ENCODE measurements at places on chromosomes 13 and 19.

- DNase-seq: no peak
These were observed 135.1 kb downstream of the FREM2 start for GRCh38 chr13:38821770-38822551.

- DNase-seq: peak; percentile 72
These were observed 8.4 kb downstream of the PCDH9 start for GRCh38 chr13:67221630-67222226.

GRCh38 chr19:18613589-18614234, 1.0 kb downstream of the TMEM59L start:
- DNase-seq: no peak

DNA sequence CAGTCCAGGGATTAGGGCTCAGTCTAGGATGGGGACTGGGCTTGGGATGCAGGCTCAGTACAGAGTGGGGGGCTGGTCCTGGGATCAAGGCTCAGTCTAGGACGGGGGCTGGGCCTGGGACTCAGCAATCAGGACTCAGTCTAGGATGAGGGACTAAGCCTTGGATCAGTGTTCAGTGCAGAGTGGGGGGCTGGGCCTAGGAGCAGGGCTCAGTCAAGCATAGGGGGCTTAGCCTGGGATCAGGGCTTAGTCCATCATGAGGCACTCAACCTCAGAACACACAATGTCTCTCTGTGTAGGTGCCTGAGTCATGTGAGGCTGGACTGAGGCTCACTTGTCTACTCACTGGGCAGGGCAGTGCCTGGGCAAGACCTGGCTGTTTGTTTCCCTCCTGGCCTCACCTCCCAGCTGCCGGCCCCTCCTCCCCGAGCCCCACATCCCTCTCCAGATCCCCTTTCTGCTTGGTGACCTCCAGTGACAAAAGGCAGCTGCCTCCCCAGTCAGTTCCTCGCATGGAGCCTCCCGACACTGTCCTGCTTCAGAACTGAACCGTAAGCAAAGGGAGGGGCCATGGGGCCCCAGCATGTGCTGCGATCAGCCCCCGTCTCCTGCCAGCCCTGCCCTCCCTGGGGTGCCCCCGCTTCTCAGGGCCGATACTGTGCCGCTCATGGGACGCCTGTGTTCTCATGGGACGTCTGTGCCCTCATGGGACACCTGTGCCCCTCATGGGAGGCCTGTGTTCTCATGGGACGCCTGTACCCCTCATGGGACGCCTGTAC, 6.5 kb upstream of the S1PR4 start:
- DNase-seq: no peak

- no peak for DNase-seq
These were observed 1606.3 kb upstream of the MIR17HG start for GRCh38 chr13:89740994-89741685.

- DNase-seq: no peak
These were observed 5.1 kb downstream of the CHERP start for GRCh38 chr19:16537111-16537510.

DNA sequence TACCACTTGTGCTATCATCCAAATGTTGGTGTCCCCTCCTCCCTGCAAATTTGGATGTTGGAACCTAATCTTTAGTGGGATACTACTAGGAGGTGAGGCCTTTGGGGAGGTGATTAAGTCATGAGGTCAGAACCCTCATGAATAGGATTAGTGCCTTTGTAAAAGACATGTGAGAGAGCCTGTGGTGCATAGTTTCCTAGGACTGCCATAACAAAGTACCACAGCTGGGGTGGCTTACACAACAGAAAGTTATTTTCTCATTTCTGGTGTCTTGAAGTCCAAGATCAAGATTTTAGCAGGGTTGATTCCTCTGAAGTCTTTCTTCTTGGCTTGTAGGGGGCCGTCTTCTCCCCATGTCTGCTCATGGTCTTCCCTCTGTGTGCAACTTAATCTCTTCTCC, 562.6 kb upstream of the ARGLU1 start:
- no peak for DNase-seq

DNA sequence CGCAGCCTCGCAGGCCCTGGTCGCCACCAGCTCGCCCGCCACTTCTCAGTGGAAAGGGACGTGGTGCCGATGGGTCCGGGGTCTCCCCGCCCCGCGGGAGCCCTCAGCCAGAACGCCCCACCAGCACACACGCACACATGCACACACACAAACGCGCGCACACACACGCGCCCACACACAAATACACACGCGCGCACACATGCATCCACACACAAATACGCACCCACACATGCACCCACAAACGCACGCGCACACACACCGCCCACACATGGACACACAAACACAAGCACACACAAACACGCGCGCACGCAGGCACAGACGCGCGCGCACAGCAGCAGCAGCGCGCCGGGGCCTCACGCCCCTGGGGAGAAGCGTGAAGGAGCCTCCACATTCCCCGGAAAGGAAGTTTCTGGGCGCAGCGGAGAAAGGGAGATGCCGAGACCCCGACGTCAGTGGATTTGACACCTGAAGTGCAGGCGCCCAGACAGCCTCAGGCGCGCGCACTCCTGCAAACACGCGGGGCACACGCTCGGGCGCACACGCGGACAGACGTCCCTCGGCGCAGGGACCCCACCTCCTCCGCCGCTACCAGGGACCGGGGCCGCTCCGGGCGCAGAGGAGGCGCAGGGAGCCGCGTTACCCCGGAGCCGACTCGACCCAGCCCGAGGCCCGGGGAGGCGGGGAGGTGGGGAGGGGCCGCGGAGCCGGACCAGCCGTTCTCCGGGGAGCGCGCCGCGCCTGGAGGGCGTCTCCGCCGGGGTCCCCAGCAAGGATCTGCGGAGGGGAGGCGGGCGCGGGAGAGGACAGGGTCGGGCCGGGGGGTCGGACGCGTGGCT, 622 bp downstream of the RASA3 start:
- DNase-seq: peak; percentile 40

DNA sequence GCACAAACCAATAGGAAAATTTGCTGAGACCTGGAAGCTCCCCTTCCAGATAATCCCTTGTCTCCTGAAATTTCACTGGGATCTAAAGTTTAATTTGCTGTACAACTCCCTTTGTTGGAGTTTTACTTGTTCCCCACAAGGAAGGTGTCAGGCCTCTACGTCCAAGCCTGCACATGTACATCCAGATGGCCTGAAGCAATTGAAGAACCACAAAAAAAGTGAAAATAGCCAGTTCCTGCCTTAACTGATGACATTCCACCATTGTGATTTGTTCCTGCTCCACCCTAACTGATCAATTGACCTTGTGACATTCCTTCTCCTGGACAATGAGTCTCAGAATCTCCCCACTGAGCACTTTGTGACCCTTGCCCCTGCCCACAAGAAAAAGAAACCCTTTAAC, 716.0 kb upstream of the PCDH20 start:
- DNase-seq: no peak

GRCh38 chr13:111171629-111172028, 56.5 kb downstream of the ARHGEF7 start:
- DNase-seq: no peak

- DNase-seq: peak; percentile 61
These were observed 1.1 kb downstream of the ZBTB45 start for GRCh38 chr19:58518256-58519086.

DNA sequence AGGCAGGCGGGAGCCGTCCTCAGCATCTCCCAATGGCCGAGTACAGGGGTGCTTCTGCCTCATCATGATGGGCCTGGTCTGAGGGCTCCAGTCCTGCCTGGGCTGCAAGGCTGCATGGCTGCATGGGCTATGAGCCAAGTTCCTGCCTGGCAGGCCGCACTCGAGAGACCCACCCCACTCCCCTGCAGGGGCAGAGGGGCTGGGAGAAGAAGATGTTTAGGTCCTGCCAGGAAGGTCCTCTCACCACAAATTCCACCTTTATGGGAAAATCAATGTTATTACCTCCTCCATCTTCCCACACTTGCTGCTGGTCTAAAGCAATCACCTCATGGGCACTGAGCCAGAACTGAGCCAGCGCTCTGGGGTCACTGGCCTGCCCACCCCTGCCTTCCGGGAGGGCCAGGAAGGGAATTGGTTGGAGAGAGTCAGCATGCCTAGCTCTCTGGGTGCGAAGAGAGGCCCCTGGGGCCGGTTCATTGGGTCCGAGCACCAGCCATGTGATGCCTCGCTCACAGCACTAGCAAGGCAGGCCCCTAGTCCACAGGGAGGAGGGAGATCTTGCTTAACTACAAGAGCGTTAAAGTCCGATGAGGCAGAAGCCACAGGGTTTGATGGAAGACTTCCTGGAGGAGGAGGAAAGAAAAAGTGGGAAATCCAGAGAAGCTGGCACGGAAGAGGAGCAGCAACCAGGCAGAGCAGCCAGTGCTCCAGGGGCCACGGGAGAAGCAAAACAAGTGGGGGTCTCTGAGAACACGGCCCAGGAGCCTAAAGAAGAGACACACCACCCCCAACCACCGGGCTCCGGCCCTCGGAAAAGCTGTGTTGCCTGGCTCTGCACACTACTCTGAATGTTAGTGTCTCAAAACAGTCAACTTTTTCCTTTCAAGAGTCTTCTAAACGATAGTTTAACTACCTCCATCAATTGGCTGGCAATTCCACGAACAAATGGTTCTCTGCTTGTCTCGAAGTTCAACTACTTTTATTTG, 63.1 kb downstream of the CEBPG start:
- DNase-seq: no peak

- peak; percentile 39 for DNase-seq
These were observed 63.4 kb downstream of the KCTD12 start for GRCh38 chr13:76822698-76823267.

DNA sequence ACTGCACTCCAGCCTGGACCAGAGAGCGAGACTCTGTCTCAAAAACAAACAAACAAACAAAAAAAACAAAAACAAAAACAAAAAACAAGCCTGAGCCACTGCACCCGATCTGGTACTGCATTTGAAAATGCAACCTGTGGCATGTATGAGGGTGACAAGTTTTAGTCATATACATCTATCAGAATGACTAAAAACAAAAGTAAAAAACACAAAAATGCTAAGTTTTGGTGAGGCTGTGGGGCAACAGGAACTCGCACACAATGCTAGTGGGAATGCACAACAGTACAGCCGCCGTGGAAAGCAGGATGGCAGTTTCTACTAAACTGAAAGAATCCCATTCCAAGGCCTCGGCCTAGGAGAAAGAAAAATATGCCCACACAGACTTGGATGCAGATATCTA, 7.8 kb downstream of the EBPL start:
- no peak for DNase-seq

DNA sequence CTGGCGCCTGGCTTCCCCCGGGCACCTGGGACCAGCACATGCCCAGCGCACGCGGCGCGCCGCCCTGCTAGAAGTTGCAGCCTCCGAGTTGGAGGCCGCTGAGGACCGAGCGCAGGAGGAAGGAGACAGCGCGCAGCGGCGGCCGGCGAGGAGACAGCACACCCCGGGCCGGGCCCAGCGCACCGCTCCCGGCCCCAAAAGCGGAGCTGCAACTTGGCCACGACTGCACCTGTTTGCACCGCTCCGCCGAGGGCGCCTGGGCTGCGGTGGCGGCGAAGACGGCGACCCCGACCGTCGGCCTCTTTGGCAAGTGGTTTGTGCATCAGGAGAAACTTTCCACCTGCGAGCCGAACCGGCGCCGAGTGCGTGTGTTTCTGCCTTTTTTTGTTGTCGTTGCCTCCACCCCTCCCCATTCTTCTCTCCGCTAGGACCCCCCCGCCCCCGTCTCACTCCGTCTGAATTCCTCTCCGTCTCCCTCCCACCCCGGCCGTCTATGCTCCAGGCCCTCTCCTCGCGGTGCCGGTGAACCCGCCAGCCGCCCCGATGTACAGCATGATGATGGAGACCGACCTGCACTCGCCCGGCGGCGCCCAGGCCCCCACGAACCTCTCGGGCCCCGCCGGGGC, at the start of gene SOX1:
Gene SOX1 (plus strand): TSS at position 34 of the 626 bp plus-strand sequence. CDS start 510 bp downstream, at position 544.
- no peak for DNase-seq

- DNase-seq: no peak
These were observed 1.0 kb upstream of the CRYL1 start for GRCh38 chr13:20526664-20527063.

- no peak for DNase-seq
These were observed 19.6 kb upstream of the QTRT1 start for GRCh38 chr19:10681658-10682057.

DNA sequence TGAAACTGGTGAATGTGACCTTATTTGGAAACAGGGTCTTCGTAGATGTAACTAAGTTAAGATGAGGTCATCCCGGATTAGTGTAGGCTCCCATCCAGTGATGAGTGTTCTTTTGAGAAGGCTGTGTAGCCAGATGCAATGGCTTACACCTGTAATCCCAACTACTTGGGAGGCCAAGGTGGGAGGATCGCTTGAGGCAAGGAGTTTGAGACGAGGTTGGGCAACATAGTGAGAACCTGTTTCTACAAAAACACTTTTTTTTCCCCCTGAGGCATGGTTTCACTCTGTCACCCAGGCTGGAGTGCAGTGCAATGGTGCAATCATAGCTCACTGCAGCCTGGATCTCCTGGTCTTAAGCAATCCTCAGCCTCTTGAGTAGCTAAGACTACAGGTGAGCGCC, 36.4 kb downstream of the FBN3 start:
- no peak for DNase-seq

- peak; percentile 30 for DNase-seq
These were observed 93.1 kb downstream of the GGACT start for GRCh38 chr13:100495455-100495854.

GRCh38 chr19:15144046-15144646, 36.9 kb downstream of the SYDE1 start:
- no peak for DNase-seq

- no peak for DNase-seq
These were observed 85.9 kb downstream of the MBNL2 start for GRCh38 chr13:97307882-97308624.

GRCh38 chr13:50387051-50387581, 371.9 kb downstream of the KCNRG start:
- DNase-seq: peak; percentile 62

GRCh38 chr13:71861769-71862458, 5.1 kb downstream of the DACH1 start:
- no peak for DNase-seq

- DNase-seq: no peak
These were observed 10.7 kb downstream of the PPP1R37 start for GRCh38 chr19:45103508-45104319.

DNA sequence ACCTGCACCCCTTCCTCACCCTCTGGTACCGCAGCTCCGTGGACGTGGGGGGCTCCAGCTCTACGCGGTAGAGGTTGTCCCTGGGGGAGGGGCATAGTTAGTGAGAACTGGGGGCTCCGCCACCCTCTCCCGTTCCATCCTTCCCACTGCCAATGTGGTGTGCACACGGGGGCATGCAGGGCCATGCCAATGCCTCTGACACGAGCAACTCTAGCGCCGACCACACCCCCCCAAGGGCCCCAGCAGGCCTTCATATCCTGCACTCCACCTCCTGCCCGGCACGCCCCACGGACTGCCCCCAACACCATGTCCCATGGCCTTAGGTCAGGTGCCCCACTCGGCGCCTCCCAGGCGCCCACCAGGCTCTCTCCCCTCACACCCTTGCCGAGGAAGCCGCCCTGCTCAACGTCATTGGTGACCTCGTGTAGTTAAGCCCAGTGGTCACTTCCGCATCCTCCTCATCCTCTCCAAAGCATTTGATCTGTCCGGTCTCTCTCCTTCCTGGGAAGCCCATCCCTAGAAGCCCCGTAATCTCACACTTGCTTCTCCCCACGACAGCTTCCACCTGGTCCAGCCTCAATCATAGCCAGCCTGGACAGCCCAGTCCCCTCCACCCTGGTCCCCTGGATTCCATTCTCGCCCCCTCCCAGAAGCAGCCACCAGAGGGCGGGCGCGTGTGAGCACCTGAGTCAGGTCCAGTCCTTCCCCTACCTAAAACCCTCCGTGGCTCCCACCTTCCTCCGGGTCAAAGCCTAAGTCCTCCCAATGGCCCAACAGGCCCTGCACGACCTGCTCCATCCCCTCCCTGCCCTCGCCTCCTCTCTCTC, 2.1 kb downstream of the SEMA6B start:
- DNase-seq: no peak

GRCh38 chr19:50649433-50650391, at the start of gene C19orf81:
TSS of gene C19orf81 (plus strand) at chr19:50649445. CDS start at chr19:50649445, 0 bp downstream.
- DNase-seq: peak; percentile 28

Measured in OCI-M1 (cell line).